ENCODE measurements at places on chromosomes 12 and 14. TPM values are rescaled to one million over a fixed set of nuclear protein-coding genes. Genes with fewer than 3 reads are reported as not detected.

DNA sequence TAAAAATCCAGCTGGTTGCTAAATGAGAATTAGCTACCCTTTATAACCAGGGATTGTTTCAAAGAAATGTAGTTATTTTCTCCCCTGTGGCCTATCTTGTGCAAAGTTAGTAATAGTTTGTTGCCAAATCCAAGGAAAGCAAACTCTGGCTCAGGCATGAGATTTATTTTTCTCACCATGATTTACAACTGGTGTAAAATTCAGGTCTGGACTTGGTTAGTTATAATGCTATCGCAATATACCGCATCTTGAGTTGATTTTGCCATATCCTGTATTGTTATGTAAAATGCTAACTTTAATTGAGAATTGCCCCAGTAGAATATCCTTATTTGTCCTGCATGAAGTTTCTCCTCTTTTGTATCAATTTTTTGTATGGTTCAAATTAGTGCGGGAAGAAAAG lies 135.5 kb downstream of the CRADD start:
- DNase-seq: no peak

The TMEM121 gene
- 0.68 TPM for total RNA-seq

The ASB2 gene
- not detected for total RNA-seq

The STXBP6 gene
- not detected for total RNA-seq

The PLXNC1 gene
- total RNA-seq: 2.4 TPM

DNA sequence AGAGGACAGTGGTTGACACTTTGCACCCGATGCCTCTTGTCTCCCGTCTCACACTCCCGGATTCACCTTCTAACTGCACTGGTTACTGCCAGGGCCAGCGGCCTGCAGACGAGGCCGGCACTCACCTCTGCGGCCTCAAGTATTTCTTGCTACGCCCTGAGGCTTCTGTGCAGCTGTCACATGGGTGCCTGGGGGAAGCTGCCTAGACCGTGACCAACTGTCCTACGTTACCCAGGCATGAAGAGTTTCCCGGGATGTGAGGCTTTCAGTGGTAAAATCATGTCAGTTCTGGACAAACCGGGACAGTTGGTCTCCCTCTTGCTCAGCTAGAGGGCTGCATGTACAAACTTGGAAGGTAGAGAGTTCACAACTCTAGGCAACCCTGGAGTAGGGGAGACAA lies 274.5 kb downstream of the GLT1D1 start:
- DNase-seq: no peak

The CCDC196 gene
- not detected for total RNA-seq

GRCh38 chr12:7642876-7643309 lies 22.8 kb downstream of the APOBEC1 start:
- DNase-seq: peak; percentile 60

DNA sequence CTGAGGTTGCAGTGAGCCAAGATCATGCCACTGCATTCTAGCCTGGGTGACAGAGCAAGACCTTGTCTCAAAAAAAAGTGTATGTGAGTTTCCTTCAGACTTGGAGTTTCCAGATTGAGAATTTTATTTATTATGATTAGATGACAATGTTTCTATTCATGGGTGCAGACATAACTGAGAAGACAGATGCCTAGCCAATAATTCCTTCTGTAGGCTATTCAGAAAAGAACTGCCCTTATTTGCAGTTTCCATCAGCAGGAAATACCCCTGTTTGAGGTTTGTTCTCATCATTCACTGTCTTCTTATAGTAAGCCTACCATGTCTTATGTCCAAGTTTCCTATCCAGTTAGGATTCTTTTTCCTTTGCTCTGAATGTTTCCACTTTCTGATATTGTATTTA lies 269.0 kb downstream of the KTN1 start:
- no peak for DNase-seq

The SMIM41 gene
- total RNA-seq: not detected

The FAM90A1 gene
- total RNA-seq: not detected

Data from MCF 10A (cell line).